ENCODE measurements at places on chromosomes 16 and 17. TPM values are rescaled to one million over a fixed set of nuclear protein-coding genes. Genes with fewer than 3 reads are reported as not detected.

CES4A gene
- total RNA-seq, result 1.6 TPM

RAB34 gene
- total RNA-seq, result 237 TPM

PRSS27 gene
- total RNA-seq, result 1.0 TPM

SECTM1 gene
- total RNA-seq, result 1.9 TPM

LITAF gene
- total RNA-seq, result 199 TPM

KIAA0513 gene
- total RNA-seq, result 1.4 TPM
